ENCODE measurements at places on chromosomes 2 and 18. TPM values are rescaled to one million over a fixed set of nuclear protein-coding genes. Genes with fewer than 3 reads are reported as not detected.

Gene GMCL1
- 12.2 TPM for total RNA-seq

Gene SF3B1
- 336 TPM for total RNA-seq

Gene WDFY1
- total RNA-seq: 35.9 TPM

Gene NEU4
- 1.1 TPM for total RNA-seq

Gene PRR30
- not detected for total RNA-seq

Gene KRCC1
- total RNA-seq: 19.8 TPM

Gene NT5C1B
- total RNA-seq: not detected

Gene ODC1
- total RNA-seq: 86.8 TPM

Data from ovary (tissue), 10 donors.